Cerebellar cortex (tissue), 1 donor: ENCODE measurements at places on chromosomes 3 and 15.

GRCh38 chr3:57157545-57157944 lies 7.6 kb downstream of the IL17RD start:
- no peak for DNase-seq

GRCh38 chr3:159805411-159805772 lies 183.2 kb upstream of the IL12A start:
- no peak for DNase-seq

DNA sequence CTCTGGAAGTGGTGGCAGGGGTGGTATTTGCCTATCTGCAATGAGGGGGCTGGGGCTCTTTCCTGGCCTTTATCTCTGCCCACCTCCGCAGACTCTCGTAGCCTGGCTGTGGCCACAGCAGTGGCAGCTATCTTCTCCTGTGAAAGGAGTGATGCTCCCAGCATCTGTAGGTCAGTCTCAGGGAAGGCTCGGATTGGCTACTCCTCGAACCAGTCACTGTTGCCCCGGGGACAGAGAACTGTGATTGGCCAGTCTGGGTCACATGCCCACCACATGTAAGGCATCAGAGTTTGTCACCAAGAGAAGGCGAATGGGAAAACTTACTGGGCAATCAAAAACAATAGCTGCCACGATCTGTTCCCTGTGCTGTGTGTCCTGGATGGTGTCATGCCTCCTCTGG lies 30.1 kb upstream of the FGD5 start:
- no peak for DNase-seq

GRCh38 chr15:98676586-98677270 lies 28.4 kb downstream of the IGF1R start:
- no peak for DNase-seq

DNA sequence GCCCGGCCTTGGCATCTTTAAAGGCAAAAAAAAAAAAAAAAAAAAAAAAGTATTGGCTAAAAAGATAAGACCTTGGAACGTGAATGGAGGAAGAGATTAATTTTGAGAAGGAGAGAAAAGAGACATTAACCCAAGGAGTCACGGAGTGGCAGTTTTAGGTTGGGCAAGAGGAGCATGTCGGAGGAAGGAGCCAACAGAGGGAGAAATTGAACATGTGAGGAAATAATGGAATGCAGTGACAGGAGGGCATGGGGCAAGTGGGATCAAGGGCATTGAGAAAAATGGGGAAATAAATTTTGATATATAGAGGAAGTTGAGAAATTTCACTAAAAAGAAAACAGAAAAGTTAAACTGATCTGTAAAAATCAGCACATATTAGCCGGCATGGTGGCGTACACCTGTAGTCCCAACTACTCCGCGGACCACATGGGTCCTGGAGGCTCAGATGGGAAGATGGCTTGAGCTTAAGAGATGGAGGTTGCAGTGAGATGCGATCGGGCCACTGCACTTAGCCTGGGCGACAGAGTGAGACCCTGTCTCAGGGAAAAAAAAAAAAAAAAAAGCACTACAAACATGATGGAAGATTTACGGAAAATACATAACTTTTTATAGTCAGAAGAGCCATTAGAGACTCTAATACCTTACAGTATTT lies 1.2 kb downstream of the HAUS2 start:
- DNase-seq: no peak

DNA sequence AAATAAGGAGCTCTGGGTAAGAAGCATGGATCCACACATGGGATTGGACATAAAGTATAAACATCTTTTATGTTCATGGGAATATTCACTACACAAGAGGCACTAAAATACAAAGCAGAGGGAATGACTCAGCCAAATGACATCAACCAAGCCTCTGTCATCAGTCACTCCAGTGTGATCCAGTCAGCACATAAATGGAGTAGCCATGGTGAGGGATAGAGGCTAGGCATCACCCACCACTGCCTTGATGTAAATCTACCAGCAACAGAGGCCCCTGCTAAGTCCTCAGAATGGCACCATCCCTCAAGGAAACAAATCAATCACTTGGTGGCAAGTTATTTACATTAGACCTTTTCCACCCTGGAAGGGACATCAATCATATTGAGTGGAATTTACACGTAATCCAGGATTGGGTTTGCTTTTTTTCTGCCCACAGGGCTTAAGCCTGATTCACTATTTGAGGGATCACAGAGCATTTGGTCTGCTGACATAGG lies 27.2 kb downstream of the VEPH1 start:
- DNase-seq: no peak

- DNase-seq: no peak
Observed at GRCh38 chr15:74716651-74717050, 8.7 kb downstream of the CYP1A1 start.

- no peak for DNase-seq
Observed at GRCh38 chr3:109265295-109265694, 51.0 kb downstream of the DPPA2 start.

GRCh38 chr3:98986073-98986472 lies 84.6 kb upstream of the DCBLD2 start:
- DNase-seq: no peak

- DNase-seq: no peak
Observed at GRCh38 chr3:195700319-195700718, 20.5 kb upstream of the MUC20 start.

DNA sequence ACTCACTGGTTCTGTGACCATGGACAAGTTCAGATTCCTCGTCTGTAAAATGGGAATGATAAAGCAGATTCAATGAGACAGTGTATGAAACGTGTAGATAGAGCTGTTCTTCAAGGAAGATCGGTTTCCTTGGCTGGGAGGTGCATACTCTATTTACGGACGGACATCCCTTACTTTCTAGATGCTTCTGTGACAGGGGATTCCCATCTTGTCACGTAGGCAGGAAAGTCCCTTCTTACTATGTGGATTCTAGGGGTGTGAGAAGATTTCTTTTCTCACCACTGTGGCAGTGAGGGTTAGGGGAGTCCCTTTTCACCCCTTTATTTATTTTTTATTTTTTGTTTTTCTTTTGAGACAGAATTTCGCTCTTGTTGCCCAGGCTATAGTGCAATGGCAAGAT lies 180.9 kb upstream of the TBL1XR1 start:
- no peak for DNase-seq

DNA sequence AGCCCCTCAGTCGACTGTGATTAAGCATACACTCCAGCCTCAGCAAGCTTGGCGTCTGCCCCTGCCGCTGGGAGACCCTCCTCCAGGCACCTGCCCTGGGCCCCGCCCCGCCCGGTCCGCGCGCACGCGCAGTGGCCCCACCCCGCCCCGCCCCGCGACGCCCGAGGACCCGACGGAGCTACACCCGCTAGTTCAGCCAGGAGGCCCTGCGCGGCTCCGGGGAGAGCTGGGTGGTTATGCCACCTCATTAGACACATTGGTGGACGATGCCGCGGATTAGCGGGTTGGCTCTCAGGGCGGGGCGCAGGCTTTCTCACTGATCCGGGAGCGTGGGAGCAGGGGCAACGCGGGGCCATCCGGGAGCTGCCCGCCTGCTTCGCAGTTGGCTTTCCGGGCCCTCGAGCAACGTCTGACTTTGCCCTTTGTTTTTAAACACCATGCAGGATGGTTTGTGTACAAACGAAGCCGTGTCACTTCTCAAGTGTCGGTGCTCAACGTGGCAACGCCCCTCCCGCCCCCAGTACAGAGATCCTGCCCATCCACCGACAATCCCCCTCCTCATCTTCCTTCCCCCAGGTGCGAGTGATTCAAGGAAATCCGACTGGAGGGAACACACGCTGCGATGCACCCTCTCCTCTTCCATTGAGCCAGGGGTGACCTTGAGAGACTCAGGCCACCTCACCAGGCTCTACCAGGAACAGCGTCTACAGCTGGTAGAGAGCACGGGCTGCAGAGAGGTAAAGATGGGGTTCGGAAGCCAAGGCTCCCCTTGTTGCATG lies 109.3 kb downstream of the SHQ1 start:
- peak; percentile 29 for DNase-seq
